Anterior cingulate cortex (tissue), 58 donors: ENCODE measurements at places on chromosomes 1 and 21.

- no peak for DNase-seq
Observed at GRCh38 chr1:50105433-50105832, 3.3 kb upstream of the ELAVL4 start.

DNA sequence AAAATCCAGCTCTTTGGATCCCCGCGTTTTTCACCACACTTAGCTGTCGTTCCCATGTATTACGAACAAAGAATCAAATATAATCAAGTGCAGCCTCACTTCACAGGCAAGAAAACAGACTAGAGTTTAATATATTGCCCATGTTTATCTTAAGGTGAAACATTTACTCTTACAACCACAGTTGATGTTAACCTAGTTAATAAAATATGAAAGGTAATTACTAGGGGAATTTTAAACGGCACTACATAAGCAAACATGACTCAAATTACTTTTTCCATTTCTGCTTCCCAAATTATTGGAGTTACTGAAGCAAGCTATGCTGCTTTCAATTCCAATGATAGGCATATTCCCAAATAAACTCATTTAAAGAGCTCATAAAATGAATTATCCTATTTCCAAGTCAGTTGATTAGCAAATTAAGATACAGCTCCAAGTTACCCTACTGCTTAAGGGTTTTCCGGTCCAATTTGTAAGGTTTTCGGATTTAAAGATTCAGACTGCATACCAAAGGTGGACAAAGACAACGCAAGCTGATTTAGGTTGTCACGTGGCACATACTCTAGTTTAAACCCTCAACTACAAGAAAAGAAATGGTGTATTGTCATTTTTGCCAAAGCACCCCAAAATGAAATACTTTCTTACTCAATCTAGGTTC, 5.9 kb downstream of the COX20 start:
- no peak for DNase-seq

DNA sequence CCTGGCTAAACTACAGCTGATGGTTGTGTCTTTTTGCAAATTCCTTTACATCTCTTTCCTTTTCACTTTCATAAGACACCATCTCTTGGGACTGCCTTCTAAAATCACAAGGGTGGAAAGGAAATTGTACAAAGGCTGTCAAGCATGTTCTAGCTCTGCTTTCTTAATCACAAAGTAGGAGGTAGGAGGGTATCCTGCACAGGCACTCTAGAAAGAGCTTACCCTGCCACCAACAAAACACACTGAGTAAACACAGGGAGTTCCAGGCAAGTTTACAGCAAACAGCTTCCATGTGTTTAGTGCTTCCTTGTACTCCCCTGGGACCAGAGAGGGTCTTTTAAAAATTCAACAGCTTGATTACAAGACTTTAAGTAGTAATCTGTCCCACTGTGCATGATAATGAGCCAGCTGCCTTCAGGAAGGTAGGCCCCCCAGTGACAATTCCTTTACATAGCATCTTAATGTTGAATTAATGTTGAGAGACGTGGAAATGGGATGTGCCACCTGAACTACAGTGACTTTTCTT, 2.4 kb downstream of the PLPP3 start:
- no peak for DNase-seq

GRCh38 chr1:39735731-39736130, 3.0 kb upstream of the PPIE start:
- DNase-seq = no peak

- DNase-seq = no peak
Observed at GRCh38 chr1:38989979-38990378, 1.1 kb upstream of the AKIRIN1 start.

DNA sequence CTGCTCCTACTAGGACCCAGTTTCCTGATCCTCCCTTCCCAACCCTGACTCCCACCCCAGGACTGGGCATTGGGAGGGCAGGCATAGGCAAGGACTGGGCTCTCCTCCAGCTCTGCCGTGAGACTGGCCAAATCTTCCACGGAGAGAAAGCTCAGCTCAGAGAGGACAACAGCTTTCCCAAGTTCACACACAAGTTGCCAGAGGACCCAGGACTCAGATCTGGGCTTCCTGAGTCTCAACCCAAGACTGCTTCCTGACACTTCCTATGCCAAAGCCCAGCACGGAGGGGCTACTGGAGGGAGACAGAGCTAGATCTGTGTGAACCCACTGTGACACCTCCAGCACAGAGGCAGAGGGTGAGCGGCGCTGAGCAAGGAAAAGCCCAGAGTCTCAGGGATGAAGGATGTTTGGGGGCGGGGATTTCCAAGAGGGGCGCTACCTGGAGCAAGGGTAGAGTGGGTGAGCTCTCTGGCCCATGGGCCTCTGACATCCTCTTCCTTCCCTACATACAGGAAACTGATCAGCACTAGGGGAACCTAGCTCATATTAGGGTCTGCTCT, 7.1 kb downstream of the PDZK1IP1 start:
- DNase-seq = no peak

DNA sequence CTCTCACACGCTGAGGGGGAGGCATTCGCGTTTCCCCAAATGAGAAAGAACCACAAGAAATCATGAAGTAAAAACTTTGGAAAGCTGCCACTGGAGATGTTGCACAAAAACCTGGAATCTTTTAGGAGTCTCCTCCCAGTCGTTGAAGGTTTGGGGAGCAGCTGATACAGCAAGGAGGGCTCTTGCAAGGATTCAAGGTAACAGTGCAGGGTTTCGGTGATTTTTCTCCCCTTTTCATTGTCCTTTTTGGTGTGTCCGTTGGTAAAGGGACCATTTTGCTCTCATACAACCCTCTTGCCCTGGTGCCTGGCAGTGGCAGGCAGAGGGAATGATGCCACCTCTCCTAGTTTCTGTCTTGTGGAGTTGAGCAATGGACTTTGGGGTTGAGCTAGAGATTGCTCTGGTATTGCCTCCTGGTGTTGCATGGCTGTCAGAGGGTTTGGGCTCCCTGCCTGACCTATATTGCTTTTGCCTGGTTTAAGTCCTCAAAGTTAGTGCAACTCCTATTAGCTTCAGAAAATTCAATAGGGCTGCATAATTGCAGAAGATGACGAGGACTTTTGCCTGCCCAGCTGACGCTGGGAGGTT, 872 bp downstream of the BRINP2 start:
- no peak for DNase-seq

- peak; percentile 9 for DNase-seq
Observed at GRCh38 chr1:36328713-36329112, 5.3 kb upstream of the EVA1B start.

DNA sequence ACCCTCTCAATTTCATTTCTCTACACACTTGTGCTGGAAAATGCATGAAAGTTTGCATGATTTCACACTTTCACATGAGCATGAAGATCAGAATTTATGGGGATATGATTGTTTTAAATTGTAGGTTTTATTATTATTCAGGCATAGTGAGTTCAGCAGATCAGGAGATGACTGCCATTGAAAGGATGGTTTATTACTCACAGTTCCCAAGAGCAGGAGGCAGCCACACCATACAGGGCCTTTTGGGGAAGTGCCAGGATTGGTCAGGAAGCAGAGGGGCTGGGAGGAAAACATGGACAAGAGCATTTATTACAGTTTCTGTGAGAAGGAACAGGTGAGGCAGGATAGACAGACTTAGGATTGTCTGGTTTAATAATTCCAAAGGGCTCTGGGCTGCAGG, 114.6 kb upstream of the KCNJ15 start:
- DNase-seq = no peak

GRCh38 chr1:30339866-30340265, 383.5 kb downstream of the MATN1 start:
- no peak for DNase-seq

DNA sequence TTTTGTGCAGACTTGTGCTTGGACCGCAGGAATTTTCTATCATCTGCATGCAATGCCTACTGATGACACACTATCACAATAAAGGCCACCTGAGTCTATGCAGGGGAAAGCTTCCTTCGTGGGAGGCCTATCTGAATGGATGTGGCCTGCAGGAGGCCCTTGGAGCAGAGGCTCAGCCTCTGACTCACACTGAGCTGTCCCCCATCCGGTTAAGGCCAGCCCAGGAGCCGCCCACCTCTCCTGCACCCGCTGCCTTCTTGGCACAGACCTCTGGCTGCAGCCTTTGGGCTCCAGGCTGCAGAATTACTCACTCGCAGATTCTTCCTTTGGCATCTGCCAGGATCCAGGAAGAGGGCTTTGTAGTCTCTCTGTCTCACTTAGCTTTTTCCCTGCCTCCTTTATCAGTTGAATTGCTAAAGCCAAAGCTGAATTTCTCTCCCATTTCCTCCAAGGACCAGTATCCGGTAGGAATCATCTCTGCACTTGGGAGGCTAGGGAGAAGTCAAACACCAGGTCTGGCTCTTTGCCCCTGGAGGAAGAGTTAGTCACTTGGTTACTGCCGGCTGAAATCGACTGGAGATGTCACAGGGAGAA, 65.1 kb upstream of the JUN start:
- no peak for DNase-seq

DNA sequence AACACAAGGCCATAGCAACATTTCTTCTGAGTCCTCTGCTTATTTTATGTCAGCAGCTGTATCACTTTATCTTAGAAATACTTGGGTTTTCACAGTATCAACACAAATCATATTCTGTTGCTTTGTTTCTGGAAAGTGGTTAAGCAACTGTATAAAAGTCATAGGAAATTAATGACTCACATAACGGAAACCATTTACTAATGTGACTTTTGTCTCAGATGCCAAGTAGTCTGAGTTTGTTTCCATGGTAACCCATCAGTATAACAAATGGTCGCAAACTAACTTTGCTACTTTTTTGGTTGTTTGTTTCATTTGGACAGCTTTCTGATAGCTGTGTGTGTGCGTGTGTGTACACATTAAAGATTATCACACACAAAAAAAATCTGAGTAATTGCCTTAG, 31.1 kb downstream of the EEIG2 start:
- DNase-seq = no peak

- no peak for DNase-seq
Observed at GRCh38 chr1:219817914-219818313, 110.4 kb downstream of the SLC30A10 start.

- no peak for DNase-seq
Observed at GRCh38 chr21:28657566-28657965, 335.1 kb downstream of the LTN1 start.

GRCh38 chr1:147273409-147274336, 31.2 kb downstream of the CHD1L start:
- no peak for DNase-seq

DNA sequence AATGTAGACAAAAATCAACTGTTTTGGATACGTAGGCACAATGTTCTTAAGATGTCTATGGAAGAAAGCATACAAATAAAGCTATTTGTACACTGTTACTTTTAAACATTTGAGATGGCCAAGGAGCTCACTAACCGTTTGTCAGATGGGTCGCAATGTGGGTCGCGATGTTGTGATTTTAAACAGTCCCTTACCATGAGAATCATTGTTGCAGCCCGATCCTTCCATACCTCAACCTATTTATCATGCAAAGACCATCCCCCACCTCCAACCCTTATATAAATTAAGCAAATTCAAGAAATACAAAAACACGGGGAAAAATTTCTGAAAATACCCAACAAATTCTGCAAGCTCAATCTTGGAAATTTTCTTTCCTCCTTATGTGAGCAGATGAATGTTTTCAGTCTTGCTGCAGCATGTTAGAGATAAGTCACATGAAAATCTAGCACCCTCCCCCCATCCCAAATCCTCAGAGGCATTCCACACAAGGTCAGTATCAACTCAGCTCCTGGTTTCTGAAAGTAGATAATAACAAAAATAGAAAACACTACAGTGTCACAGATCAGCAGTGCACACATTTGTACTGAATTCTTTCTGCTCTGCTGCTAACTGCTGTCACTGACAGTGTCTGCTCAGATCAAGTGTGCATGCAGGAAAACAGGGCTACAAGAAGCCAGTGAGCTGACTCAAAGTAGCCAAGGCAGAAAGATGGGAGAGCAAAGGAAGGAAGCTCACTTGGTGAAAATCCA, 92.9 kb upstream of the TTC39A start:
- DNase-seq = no peak

GRCh38 chr21:45286671-45287437, 841 bp downstream of the POFUT2 start:
- no peak for DNase-seq

GRCh38 chr1:172753964-172754363, 95.1 kb downstream of the FASLG start:
- no peak for DNase-seq

- DNase-seq = no peak
Observed at GRCh38 chr1:50841791-50842387, 118.2 kb downstream of the FAF1 start.

DNA sequence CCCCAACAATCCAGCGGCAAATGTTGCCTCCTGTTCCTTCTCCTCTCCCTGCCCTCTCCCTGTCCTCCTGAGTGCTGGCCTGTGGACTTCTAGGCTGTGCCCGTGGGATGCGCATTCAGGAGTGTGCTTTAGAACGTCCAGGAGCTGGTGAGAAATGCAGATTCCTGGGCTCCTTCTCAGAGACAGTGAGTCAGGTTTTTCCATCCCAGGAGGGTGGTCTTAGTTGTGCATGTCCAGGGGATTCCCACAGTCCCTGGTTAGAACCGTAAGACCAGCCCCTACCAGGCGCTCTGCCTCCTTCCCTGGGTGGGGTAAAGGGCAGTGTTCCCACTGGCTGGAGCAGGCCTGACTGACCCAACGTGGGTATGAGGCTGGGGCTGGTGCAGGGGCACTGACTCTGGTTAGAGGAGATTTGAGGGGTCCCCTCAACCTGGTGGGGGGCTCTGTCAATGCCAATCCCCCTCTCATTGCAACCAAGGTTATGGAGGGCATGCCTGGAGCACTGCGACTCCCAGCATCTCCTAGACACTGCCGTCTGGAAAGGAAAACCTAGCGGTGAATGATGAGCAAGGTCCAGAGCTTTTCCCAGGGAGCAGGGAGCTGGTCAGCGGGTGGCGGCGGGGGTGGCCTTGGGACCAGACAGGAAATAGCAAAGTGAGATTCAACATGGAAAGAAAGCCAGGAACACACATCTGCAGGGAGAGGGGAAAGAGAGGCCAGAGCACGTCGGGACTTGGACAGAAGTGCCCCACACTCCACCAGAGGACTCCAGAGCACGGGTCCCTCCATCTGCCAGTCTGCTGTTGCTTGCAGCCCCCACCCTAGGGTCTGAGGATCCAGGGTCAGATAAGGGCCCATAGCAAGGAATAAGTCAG, 38.5 kb downstream of the HSPG2 start:
- DNase-seq = no peak

DNA sequence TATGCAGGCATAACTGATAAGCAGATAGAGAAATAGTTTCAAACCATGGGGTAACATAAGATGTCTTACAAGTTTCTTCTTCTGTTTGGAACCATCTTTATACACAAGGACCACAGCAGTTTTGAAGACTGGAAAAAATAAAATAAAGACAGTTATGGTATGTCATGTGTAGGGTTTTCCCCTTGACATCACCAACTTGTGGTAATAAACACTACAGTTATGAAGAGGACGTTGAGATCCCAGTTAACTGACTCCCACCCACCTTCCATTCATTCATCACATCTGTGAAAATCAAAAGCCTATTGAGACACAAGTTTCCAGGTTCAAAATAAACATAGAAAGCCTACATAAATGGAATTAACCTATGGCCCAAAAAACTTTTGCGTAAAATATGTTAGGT, 92.5 kb upstream of the KRTAP19-8 start:
- no peak for DNase-seq

GRCh38 chr1:151822404-151822803, 9.2 kb downstream of the RORC start:
- no peak for DNase-seq
